ENCODE measurements at places on chromosomes 13 and 19.

- no peak for DNase-seq
These were observed 22.9 kb upstream of the ZNF507 start for GRCh38 chr19:32322541-32322940.

DNA sequence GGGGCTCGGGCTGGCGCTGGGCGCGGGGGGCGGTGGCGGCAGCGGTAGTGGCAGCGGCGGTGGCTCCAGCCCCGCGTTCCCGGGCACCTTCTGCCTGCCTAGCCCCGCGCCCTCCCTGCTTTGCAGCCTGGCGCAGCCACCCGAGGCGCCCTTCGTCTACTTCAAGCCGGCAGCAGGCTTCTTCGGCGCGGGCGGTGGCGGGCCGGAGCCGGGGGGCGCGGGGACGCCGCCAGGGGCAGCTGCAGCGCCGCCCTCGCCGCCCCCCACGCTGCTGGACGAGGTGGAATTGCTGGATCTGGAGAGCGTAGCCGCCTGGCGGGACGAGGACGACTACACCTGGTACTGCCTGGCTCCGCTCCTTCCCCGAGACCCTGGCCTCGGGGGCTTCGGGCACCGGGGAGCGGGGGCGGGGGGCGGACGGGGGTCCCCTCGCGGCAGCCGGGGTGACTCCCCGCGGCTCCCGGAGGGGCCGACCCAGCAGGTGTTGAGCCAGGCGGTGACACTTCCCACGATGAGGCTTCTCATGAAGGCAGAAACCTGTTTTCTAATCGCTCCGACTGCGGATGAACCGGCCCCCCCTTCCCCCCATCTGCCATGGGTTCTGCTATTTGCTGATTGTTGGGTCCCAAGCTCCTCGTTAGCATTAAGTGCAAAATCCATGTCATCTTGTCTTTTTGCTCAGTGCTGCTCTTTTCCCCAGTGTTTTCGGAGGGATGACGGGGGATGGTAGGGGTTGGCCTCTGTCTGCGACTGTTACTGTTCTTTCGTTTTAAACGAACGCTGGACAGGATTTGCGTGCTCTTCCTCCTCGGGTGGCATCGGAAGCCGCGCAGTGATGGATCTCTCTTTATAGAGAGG, 943 bp downstream of the SLAIN1 start:
- peak; percentile 64 for DNase-seq

- DNase-seq: no peak
These were observed 6.0 kb upstream of the ZNF765 start for GRCh38 chr19:53388904-53389303.

DNA sequence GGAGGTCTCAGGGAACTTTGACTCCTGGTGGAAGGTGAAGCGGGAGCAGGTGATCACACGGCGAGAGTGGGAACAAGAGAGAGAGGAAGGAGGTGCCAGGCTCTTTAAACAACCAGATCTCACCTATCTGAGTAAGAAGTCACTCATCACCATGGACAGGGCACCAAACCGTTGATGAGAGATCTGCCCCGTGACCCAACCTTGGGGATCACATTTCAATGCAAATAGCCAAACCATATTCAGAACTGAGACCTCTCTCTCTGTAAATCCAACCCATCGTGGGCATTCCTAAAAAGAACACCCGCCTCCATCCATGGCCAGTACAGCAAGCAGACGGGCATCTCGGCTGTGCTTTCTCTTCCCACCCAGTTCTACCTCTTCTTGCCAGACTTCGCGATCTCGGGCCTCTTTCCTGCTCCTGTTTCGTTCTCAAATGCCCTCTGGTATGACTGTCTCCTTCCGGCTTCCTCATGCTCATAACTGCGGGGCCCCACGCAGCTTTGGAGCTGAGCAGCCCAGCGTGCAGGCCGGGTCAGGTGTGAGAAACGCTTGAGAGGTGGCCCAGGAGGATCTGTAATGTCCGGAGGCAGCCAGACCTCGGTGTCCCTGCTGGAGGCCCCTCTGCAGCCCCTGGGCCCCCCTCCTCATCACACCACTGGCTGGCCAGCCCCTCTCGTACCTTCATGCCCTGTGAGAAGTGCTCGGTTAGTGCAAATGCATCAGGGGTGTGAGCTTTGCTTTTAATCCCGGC, 97.0 kb upstream of the GPR183 start:
- DNase-seq: no peak

DNA sequence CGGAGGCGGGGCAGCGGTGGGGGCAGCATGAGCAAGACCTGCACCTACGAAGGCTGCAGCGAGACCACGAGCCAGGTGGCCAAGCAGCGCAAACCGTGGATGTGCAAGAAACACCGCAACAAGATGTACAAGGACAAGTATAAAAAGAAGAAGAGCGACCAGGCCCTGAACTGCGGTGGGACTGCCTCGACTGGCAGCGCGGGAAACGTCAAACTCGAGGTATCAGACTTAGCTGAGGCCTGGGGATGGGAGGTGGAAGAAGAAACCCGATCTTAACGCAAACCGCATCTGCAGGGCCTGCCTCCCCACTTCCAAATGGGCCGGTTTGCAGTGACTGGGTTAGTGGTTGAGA, 693 bp downstream of the RFXAP start:
- DNase-seq: peak; percentile 55

DNA sequence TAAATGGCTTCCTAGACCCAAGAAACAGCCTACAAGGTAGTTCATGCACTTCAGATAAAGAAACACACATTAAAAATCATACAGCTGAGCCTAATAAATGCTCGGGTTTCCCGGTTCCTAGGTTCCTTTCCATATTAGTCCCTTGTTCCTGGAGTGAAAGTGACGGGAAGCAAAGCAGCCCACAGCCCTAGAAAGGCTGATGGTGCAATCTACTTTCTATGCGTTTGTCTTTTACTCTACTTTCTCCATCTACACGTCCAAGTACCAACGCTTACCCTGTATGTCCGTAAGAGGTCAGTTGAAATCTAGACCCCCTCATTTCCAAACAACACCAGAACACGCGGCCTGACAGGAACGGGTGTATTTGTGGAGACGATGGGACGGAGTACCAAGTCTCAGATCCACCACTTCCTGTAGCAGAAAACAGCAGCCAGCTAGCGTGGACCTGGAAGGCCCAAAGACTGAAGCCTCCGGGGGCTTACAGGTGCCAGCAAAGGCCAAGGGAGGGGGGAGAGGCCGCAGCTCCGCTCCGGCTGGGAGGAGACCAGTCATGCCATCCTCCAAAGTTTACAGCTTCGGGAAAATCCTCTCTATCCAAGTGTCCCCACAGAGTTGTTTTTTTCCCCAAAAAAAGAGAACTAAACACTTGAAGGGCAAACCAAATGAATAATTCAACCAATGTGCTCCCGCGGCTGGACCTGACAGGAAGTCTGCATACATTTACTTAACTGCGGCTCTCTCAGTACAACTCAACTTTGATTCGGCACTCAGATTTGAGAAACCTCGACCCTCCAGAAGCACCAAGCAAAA, 34.1 kb downstream of the STK24 start:
- DNase-seq: peak; percentile 45

All from activated CD4-positive, alpha-beta T cell treated with anti-CD3 and anti-CD28 coated beads, Interleukin-10, Interleukin-2, amounts not matched to agents 100 ng/mL and 50 ng/mL, durations not matched to agents 16 hours and 8 hours (primary cell).